ENCODE measurements at places on chromosomes 4 and X.

GRCh38 chr4:127788517-127788916, 6.4 kb downstream of the HSPA4L start:
- peak; percentile 2 for DNase-seq

- no peak for DNase-seq
Measured at GRCh38 chrX:3268829-3269228, 77.6 kb downstream of the MXRA5 start.

DNA sequence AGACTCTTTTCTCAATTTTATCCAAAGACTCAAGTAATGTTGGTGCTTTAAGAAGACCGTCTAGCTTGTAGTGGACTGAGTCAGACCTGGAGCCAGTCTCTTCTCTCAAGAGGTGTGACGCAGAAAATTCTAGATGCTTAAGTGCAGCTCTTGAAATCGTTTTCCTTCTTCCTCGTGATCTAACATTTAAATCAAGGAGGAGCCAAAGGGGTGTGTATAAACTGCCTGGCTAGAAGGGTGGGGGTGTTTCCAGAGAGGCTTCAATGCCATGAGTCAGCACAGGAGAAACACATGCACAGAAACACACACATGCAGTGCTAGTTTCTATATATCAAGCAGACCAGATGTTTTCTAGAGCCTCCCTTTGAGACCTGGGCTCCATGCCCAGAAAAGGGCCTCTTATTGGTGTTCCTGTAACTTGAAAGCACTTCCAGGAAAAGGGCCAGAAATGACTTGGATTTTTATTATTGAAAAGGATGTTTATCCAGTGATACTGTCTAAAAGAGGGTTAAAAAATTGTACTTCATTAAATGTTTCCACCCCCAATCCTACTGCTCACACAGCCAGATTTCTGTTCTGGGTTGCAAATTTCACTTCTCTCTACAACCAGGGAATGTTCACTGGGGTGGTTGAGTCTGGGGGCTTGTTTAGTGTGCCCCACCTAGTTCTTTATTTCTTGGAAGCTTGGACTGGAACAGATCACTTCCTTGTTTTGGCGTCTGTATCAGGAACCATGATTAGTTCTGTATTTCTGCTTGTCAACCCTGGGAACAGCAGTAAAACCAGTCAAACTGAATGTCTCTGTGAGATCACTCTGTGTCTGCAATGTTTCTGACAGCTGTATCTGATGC, at the start of gene CLIC2:
Gene CLIC2 (minus strand): TSS at position 129 of the 851 bp plus-strand sequence. CDS start 187 bp downstream, outside the sequence.
- peak; percentile 1 for DNase-seq

GRCh38 chr4:54937501-54937900, 187.9 kb downstream of the KDR start:
- DNase-seq = no peak

DNA sequence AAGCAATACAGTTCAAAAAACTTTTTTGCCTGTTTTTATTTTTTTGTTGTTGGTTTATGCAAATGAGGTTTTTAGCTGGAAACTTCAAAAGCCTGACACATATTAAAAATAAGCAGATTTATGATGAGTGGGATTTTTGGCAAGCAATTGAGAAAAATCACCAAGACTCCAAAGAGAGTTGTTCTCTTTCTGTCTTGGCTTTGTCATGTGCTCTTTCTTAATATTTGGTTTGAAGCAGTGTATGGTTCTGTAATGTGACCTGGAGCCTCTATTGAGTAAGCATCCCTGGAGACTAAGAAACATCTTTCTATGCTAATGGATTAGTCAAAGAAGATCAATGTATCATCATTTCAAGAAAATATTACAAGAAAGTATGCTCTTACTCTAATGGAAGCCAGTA, 11.7 kb downstream of the TRIM2 start:
- no peak for DNase-seq

DNA sequence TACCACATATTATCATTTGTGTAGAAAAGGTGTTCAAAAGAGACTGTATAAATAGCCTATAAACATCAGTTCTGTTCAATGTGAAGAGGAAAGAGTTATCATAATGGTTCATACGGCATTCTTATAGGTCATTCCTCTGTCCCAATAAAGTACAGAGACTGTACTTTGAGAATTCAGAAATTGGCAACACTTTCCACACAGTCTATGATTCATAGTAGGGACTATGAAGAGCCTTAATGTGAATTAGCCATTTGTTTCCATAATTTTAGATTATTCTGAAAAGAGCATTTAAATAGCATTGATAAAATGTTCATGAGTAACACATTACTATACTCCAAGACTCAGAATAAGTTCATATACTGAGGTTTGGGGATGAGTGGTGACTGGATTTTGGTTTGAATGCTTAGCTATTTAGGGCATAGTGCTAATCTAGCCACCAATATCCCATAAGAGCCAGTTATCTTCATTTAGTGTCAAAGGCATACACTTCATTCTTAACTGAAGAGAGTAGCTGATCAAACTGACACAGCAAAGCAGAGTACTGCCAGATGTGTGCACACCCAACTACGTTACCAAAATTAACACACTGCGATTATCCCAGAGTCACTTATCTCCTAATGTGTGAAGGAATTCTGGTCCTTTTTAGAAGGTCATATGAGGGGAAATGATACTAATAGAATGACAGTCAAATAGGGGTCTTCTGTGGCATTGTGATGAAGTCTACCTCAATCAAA, 10.2 kb downstream of the ANK2 start:
- no peak for DNase-seq

- no peak for DNase-seq
Measured at GRCh38 chrX:101395789-101396188, 5.0 kb downstream of the RPL36A start.

DNA sequence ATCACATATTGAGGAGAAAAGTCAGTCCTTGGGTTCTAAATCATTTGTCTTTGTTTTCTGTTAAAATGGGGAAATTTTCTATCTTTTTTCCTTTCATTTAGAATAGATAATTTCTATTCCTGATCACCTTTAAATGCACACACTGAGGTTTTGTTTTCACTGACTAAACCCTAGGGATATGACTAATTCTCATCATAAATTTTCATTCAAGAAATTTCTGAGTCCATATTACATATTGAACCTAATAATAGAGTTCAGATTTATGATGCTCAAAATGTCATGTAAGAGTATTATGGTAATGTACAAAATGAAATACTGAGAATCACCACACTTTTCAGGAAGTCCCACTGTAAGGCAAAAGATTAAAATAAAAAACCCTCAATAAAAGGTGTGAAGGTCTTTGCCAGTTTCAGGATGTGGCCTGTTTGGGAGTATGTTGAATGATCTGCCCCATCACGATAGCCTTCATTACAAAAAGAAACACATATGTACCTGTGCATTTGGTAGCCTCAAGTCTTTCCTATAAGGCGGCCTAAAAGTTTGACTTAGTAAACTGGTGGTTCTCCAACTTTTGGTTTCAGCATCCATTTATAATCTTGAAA, 49.4 kb downstream of the LEF1 start:
- DNase-seq = no peak

DNA sequence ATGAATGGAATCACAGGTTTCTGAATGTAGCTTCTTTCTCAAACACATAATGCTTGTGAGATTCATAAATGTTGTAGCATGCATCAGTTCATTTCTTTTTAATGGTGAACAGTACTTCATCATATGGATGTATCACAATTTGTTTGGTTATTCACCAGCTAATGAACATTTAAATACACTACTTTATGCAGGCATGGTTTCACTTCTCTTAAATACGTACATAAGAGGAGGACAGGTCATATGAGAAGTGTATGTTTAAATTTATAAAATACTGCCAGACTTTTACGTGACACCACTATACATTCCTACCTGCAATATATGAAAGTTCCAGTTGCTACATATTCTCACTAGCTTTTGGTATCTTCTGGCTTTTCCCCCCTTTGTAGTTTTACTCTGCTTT, 65.4 kb downstream of the ANKRD17 start:
- no peak for DNase-seq

- DNase-seq = no peak
Measured at GRCh38 chr4:83387012-83387411, 52.4 kb upstream of the HPSE start.

- peak; percentile 58 for DNase-seq
Measured at GRCh38 chr4:73068491-73069337, 802 bp downstream of the COX18 start.

DNA sequence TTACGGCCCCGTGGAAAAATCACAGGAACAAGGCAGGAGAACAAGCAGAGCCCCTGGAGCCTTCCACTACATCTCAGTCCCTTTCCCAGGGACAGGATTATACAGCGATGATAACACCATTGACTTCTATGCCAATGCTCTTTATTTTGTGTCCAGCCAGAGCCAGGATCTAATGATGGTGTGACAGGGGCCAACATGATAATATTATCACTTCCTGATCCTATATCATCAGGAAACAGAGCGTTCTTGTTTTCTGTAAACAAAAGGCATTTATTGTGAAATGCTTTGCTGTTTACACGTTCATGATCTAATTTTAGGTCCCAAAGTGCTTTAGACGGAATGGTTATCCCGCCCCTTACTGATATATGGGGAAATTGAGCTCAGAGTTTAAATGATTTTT, 12.8 kb downstream of the TMPRSS11E start:
- no peak for DNase-seq

GRCh38 chr4:48490680-48491513, 845 bp downstream of the ZAR1 start:
- DNase-seq = no peak

DNA sequence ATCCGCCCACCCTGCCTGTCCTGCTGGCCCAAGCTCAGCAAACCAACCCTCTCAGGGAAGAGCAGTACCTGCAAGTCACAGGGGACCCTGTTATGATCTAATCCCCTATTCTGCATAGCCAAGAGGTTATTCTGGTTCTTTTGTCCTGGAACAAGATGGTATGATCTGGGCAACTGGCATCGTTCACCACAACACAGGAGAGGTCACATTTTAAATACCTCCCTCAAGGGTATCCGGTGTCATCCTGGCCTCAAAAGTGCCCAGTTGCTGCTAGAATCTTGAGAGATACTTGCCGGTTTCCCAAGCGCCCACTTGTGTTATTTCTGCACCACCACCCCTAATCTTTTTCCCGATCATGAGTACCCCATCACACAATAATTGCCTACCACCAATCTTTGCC, 497.5 kb downstream of the BCOR start:
- DNase-seq = no peak

Data from activated CD4-positive, alpha-beta T cell treated with anti-CD3 and anti-CD28 coated beads, Interleukin-10, Interleukin-2, amounts not matched to agents 100 ng/mL and 50 ng/mL, durations not matched to agents 16 hours and 8 hours (primary cell).